IMR-90 (cell line): ENCODE measurements at places on chromosomes 6 and 20. TPM values are rescaled to one million over a fixed set of nuclear protein-coding genes. Genes with fewer than 3 reads are reported as not detected.

DNA sequence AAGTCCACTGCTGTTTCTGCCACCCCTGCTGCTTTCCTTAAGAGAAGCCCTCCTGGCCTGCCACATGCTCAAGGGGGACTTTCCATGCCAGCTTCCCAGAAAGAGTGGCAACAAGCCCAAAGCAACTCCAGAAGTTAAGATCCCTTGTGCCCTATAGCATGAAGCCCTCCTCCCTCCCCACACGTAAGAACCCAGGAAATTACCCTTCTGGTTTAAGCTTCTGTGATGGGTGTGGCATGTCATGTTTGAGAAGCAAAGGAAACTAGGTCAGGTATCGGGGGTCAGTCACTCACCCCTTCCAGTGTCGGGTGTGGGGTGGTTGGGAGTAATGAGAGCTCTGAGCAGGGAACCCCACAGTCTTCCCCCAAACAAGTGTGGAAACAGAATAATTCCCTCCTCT, 196.1 kb downstream of the LRFN2 start:
- DNase-seq = no peak

DNA sequence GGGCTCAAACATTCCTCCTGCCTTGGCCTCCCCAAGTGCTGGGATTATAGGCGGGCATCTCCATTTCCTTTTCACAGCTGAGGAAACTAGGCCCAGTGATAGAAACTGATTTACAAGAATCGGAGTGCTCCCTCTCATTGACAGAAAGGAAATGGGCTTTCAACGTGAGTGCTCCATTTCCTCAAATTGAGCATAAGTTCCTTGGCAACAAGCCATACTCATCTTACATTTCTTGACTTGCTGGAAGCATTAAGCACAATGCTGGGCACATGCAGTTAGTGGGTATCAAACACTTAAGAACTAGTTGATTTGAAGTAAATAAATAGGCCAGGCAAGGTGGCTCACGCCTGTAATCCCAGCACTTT, 54.7 kb downstream of the FGD2 start:
- no peak for DNase-seq

- peak; percentile 5 for DNase-seq
Observed at GRCh38 chr6:144845186-144845585, 560.1 kb downstream of the UTRN start.

GRCh38 chr6:44139351-44139743, 12.0 kb downstream of the TMEM63B start:
- no peak for DNase-seq

DNA sequence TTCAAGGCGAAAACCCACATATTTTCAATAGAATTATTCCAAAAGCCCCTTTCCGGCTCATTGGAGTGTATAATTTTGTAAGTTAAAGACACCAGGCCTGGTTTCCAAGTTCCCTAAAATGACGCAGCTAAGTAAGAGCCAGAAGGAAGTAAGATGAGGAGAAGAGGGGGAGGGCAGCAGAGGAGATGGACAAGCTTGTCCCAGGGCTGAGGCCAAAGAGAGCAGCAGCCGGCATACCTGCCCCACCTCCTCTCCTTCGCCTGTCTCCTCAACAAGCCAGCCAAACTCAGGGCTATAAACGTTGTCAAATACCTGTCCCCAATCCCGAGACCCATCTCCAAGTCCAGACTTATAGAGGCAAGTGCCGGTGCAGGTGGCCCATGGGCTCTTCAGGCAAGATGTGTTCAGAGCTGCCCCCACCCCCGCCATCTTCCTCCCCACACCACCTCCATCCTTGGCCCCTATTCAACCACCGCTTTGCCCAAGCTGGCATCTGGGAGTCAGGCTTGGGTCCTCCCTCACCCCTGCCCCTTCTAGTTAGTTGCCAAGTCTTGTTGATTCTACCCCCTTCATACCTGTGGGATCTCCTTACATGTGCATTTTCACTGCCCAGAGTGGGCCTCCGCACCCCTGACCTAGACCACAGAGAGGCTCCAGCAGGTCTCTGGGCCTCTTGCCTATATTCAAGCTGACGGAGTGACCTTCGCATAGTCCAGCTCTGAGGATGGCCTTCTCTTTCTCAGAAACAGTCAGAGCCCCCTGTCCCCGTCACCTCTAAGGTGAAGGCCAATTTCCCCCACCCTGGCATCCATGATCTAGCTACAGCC, 75.7 kb upstream of the SIRPA start:
- no peak for DNase-seq

GRCh38 chr6:127381384-127381783, 38.0 kb upstream of the ECHDC1 start:
- no peak for DNase-seq

DNA sequence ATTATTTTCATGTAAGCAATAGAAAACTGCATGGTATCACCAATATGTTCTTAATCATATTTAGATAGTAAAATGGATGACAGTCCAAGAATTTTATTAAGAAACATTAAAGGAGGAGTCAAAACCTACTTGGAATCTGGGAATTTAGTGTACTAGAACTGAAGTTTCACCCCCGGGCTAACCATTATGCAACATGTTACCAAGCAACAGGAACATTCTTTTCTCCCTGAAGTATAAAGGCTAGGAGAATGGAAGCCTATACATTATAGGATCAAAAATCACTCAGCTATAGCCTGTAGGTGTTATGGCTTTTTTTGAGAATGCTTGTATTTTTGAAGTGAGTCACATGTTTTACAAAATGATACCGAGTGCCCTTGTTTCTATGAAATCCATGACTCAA, 538.3 kb downstream of the GRIK2 start:
- DNase-seq = no peak

- DNase-seq = no peak
Observed at GRCh38 chr6:54003316-54003715, 107.9 kb upstream of the MLIP start.

DNA sequence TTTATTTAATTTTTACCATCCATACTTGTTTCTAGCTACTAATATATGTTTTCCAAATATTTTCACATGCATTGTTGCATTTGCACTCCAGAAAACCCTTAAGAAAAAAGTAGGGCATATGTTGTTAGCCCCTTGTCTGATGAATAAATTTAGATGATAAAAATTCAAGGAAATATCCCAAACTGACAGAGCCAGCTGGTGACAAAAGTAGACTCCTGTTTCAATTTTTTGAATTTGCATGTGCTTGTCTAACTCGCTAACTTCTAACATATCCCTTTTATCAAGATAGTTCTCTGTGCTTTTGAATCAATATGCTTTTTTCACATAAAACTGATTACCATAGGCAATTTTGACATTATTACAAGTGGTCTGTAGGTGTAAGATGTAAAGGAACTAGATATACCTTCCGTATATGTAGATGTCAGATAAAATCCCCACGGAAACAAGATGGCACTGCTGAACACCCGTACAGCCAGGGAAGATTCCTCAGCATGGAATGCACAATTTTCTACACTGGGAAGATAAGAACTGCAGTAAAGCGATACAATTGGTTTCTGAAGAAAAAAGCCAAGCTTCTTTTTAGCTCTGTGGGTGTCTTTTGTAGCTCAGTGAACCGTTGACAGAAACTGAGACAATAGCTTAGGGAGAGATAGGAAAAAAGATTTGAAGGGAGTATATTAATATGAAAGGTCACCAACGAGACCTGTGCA, 437.6 kb upstream of the RNF217 start:
- DNase-seq = no peak

DNA sequence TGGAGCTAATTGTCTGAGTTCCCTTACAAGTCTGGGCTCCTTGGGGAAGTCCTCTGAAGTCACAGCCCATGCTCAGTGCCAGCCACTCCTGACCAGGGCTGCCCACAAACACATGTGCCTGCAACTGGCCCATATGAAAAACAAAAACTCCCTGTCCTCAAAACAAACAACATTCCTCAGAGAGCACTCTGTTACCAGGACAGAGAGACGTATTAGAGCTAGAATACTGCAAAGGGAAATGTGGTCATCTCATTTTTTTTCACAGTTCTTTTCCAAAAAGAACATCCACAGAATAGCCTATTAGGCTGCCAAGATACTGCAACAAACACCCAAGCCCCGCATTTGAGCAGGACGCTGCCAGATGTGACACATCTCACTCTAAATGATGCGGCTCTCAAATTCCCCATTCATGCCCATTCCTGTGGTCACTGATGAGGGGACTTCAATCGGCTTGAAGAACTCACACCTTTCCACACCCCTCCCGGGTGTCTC, 71.1 kb downstream of the SLC22A23 start:
- no peak for DNase-seq

- DNase-seq = no peak
Observed at GRCh38 chr6:35926509-35927215, 5.8 kb upstream of the SRPK1 start.

Gene SDCBP2
- total RNA-seq = 0.54 and 0.83 TPM in 2 replicates

Gene C20orf204
- 0.18 and 0.28 TPM in 2 replicates for total RNA-seq

Gene MYLK2
- total RNA-seq = 0.18 and 0.28 TPM in 2 replicates

Gene IFNGR1
- total RNA-seq = 25.6 and 34.2 TPM in 2 replicates

Gene GINS1
- 6.6 and 12.2 TPM in 2 replicates for total RNA-seq

Gene GJA10
- total RNA-seq = not detected in 2 replicates

Gene WFDC12
- not detected in 2 replicates for total RNA-seq

Gene LY6G5C
- total RNA-seq = 0.18 TPM in 1 of 2 replicates, not detected in the other

Gene AGPAT4
- 3.6 and 3.8 TPM in 2 replicates for total RNA-seq

Gene ALDH8A1
- total RNA-seq = under 0.01 TPM in 2 replicates
